ENCODE measurements at places on chromosomes 2 and 18. TPM values are rescaled to one million over a fixed set of nuclear protein-coding genes. Genes with fewer than 3 reads are reported as not detected.

The RETREG2 gene
- total RNA-seq = 58.4 TPM

The PROKR1 gene
- total RNA-seq = not detected

The AFTPH gene
- 35.8 TPM for total RNA-seq

The NLRC4 gene
- total RNA-seq = 0.63 TPM

The PID1 gene
- 51.1 TPM for total RNA-seq

The CKAP2L gene
- total RNA-seq = 1.5 TPM

The VAPA gene
- 263 TPM for total RNA-seq

The SOX11 gene
- 0.50 TPM for total RNA-seq

The TNP1 gene
- total RNA-seq = not detected

GRCh38 chr18:72452328-72452727 is 91.8 kb downstream of the CBLN2 start:
- no peak for DNase-seq

- no peak for DNase-seq
Measured at GRCh38 chr18:31206787-31207381, 44.2 kb upstream of the DSC1 start.

DNA sequence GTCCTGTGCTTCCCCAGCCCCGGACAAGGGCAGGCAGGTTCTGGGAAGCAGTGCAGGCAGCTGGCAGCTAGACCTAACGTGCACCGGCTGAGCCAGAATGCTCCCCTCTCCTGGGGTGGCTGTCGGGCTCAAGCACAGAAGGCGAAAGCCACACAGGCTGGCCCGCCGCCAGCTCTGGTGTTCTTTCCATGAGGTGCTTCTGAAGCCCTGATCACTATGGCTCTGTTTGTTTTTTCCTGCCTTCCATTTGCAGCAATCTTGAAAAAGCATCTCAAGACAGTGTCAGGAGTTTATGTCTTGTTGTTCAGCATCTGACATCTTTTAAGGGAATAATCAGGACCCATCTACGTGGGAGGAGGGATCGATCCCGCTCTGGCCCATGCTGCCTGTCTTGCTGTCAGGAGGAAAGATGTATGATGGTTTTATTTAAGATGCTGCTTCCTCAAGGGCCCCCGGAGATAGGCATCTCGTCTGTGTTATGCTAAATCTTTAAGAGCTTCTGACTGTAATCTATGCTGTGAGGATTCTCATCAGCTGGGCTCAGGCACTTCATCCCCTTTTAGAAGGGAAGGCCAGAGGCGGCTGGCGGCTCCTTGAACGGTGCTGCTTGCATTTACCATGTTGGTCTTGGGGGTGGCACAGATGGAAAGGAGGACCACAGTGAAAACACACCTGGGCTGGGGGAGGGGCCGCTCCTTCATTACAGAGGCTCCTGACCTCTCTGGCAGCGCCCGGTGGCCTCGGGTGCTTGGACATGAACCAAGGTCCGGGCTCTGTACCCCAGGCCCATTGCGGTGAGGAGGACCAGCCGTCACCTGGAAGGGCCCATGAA is 118.5 kb upstream of the HDAC4 start:
- no peak for DNase-seq

DNA sequence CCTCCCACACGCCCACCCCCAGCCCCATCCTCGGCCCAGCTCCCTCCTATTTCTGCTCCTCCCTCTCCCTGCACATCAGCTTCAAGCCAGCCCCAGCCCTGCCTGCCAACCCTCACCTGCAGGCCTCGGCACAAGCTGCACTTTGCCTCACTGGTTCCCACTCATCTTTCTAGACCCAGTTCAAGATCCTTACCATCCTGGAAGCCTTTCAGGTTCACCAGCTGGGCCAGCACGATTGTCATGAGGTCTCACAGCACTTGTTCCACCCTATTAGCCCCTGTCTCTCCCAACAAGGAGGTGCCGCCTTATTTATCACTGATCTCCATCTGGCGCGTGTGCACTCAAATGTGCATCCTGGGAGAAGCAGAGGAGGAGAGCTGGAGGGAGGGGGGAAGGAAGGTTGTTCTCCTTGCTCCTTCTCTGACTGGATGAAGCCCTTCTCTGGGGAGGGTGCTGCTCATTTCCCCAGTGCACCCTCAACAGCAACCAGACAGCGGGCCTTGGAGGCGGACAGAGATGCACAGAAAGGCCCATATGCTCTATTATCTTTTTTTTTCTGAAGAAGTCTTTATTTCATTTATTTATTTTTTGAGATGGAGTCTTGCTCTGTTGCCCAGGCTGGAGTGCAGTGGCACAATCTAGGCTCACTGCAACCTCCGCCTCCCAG is 15.5 kb upstream of the BIN1 start:
- DNase-seq = no peak

- no peak for DNase-seq
Measured at GRCh38 chr18:13539050-13539449, 187.3 kb downstream of the FAM210A start.

DNA sequence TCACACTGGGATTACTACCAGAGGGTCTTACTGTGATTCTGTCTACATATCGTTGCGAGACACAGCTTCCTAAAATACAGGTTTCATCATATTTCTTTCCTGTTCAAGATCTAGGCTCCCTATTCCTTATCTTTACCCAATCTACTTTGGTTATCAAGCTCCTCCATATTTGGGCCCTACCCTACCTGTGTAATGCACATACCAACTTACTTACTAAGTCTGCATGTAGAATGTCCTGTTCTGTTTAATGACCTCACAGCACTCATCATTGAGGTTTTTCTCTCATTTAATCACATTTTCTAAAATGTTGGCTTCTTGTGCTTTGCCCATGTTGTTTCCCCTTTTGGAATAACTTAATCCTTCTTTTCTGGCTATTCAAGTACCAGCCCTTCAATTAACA is 551.1 kb downstream of the ZEB2 start:
- DNase-seq = no peak

DNA sequence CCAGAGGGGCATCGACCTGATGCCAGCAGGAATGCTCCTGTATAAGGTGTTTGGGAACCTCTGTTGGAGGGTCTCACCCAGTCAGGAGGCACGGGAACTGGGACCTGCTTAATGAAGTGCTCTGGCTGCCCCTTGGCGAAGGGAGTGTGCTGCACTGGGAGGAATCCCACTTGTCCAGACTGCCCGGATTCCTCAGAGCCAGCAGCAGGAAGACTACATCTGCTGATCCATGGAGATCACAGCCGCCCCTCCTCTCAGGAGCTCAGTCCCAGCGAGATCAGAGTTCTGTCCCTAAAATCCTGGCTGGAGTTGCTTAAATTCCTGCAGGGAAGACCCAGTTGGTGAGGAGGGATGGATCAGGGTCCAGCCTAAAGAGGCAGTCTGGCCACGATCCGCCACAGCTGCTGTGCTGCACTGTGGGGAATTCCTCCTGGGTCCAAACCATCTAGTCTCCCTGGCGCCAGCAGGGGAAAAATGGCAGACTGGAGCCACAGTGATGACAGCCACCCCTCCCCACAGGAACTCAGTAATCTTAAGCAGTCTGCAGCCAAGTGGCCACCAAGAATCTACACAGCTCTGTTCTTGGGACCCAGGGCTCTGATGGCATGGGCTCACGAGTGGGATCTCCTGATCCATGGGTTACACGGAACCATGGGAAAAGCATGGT is 76.5 kb upstream of the NRP2 start:
- DNase-seq = no peak

DNA sequence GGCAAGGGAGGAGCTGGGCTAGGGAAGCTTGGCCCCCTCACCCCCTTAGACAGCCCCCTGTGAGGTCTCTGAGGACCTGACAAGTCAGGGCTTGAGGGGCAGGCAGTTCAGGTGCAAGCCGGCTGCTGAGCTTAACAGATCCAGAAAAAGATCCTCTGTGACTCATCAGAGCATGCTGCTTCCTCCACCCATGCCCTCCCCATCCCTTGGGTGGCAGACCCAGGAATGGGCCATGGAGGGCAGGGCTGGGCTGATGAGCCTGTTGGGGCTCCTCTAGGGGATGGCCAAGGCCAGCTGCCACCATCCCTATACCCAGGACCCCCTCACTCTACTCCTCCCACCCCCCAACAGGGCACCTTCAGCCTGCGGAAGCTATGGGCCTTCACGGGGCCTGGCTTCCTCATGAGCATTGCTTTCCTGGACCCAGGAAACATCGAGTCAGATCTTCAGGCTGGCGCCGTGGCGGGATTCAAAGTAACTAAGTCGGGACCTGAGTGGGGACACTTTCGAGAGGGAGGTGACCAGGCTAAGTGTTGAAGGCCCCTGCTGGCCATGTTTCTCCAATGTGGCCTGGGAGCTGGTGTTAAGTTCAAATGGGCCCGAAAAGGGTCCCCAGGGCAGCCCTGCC is 1.9 kb downstream of the SLC11A1 start:
- DNase-seq = no peak

GRCh38 chr2:109715313-109715805 is 78.7 kb upstream of the RGPD5 start:
- peak; percentile 79 for DNase-seq

GRCh38 chr18:67216846-67217245 is 299.7 kb downstream of the DSEL start:
- no peak for DNase-seq

- no peak for DNase-seq
Measured at GRCh38 chr2:12416600-12416999, 300.1 kb upstream of the TRIB2 start.

- DNase-seq = no peak
Measured at GRCh38 chr18:46211816-46212215, 107.6 kb downstream of the HAUS1 start.

DNA sequence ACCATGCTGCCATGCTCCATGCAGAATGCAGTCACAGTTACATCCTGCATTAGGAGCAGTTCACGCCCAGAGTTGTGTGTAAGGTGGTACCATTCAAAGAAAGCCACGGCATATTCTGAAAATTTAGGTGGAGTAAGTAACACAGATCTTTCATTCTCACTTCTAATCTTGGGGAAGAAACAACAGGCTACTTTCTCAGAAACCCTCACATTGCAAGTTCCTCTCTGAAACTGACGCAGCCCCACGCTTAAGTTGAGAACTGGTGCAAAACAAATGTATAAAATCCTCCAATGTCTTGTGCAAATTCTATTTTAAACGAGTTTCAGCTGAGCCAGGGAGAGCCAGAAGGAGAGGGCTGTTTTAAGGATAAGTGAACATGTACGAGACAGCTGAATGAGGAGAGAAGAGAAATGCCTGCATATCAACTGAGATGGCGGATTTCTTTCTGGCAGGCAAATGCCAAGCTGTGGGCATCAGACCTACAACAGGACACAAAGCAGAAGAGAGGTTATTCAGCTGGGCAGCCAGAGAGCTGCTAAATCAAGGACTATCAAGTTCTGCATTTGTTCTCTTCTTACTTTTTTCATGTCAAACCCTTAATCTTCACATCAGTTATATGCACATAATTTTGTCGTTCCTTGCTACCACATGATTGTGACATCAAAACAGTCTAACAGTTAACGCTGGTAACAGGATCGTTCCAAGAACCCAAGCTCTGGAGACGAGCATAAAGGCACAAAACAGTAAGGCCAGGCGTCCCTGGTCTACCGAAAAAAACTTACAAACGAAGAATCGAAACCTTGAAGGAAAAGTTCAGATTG is 6.4 kb downstream of the ARL4C start:
- no peak for DNase-seq

DNA sequence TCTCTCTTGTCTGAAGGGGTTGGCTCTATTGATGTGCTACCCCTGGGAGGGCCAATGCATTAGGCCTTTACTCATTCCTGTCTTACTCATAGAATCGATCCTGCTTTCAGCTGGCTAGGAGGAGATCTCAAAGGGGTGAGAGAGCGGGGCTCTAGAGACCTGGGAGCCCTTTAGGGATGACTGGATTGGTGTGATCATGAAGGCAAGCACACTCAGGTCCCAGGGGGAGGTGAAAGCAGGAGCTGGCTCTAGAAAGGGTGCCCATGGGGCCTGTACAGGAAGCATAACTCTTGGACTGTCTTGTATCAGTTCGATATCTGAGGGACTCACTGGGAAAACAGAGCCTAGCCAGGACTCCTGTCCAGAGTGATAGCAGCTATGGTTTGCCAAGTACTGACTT is 47.8 kb downstream of the INPP4A start:
- DNase-seq = no peak

GRCh38 chr2:237219826-237220225 is 134.1 kb downstream of the COPS8 start:
- no peak for DNase-seq

GRCh38 chr18:63102941-63103744 is 216.4 kb downstream of the BCL2 start:
- no peak for DNase-seq

- DNase-seq = peak; percentile 66
Measured at GRCh38 chr2:30772021-30772705, 35.1 kb downstream of the CAPN13 start.

DNA sequence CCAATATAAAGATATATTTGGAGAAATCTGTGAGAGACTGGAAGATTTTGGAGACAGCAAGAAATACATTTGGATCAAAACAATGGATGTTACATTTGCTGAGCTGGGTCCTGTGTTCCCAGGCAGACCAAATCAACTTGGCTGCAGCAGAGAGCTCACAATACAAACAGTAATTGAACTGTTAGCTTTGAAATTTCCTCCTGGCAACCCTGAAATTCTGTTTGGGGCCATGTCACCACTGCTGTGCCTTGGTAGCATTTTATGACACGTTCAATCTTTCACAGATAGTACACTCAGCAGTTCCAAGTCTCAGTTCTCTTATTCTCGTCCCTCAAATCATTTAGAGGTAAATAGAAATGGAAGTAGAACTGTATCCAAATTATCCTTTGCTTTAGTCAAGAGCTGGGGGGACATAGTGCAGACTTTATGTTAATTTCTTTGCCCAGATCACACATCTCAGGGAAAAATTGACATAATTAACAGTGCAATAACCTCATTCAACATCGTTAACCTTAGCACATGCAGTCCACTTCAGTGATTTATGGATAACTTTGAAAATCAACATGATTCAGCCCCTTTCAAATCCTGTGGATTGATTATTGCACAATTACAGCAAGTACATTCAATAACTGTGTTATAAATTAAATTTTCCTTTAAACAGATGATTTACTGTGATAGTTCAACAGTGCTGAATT is 277.4 kb upstream of the MC4R start:
- no peak for DNase-seq

GRCh38 chr2:177554365-177554764 is 161.8 kb downstream of the AGPS start:
- no peak for DNase-seq

DNA sequence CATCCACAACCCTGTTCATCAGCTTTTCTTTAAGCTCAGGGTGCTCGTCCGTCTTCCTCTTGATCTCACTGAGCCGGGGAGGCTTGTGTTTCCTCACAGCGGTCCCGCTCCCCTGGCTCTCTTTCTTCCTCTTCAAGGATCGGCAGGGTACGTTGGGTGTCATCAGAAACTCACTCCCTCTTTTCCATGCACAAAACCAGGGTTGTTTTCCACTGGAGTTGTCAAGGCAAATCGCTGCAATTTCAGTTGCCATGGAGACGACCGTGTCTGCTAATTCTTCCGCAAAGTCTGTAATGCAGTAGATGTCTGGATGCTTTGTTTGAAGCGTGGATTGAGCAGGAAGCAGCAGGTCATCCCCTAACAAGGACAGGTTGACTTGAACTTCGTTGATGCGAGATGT is 146.4 kb downstream of the DAW1 start:
- DNase-seq = no peak

DNA sequence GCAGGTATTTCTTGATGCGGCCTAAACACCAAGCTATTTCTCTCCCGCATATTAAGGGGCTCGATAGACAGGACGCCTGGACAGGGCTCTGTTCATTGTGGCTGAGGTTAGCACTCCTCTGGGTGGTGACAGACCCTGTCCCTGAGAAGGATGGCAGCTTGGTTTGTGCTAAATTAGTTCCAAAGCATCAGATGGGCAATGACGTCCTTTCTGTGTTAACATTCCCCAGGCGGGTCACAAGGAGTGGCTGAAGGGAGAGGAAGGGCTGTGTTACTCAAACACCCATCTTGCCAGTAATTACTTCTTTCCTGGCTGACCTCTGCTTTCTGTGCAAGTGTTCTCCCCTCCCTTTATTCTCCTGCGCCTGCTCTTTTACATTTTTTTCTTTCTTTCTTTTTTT is 75.0 kb downstream of the TMEM247 start:
- no peak for DNase-seq
